ENCODE measurements at places on chromosomes 7 and 10. TPM values are rescaled to one million over a fixed set of nuclear protein-coding genes. Genes with fewer than 3 reads are reported as not detected.

The PDGFA gene
- 24.1 TPM for total RNA-seq

The CYP2C19 gene
- 0.22 TPM for total RNA-seq

The PNLIPRP3 gene
- total RNA-seq, result not detected

The MOGAT3 gene
- total RNA-seq, result 1.0 TPM

The ZNF727 gene
- not detected for total RNA-seq

The CALN1 gene
- total RNA-seq, result 4.3 TPM

The PIK3CG gene
- total RNA-seq, result not detected

The ANKRD2 gene
- not detected for total RNA-seq

The C7orf57 gene
- 0.57 TPM for total RNA-seq

The ADRA2A gene
- total RNA-seq, result 0.13 TPM

The SMO gene
- 41.1 TPM for total RNA-seq

The MBLAC1 gene
- total RNA-seq, result 1.3 TPM

The SLC26A5 gene
- total RNA-seq, result 0.35 TPM

The HTRA1 gene
- total RNA-seq, result 2.2 TPM

The OR13A1 gene
- 0.31 TPM for total RNA-seq

The SORCS1 gene
- total RNA-seq, result 57.4 TPM

The ATG9B gene
- 1.2 TPM for total RNA-seq

The A1CF gene
- 0.43 TPM for total RNA-seq

The TMEM140 gene
- not detected for total RNA-seq

The BLNK gene
- total RNA-seq, result not detected

The HOXA3 gene
- total RNA-seq, result not detected

The LRIT1 gene
- 0.11 TPM for total RNA-seq

The REEP3 gene
- total RNA-seq, result 30.7 TPM

The LIPF gene
- total RNA-seq, result not detected

The PRLHR gene
- total RNA-seq, result not detected

The TBC1D12 gene
- 11.4 TPM for total RNA-seq

The RABGEF1 gene
- total RNA-seq, result 22.2 TPM

The CLCN1 gene
- total RNA-seq, result not detected

The KLLN gene
- 0.32 TPM for total RNA-seq

The DGKI gene
- total RNA-seq, result 0.45 TPM

The PON1 gene
- 0.48 TPM for total RNA-seq

The HOXA4 gene
- total RNA-seq, result not detected
